ENCODE measurements at places on chromosomes 2 and 18. TPM values are rescaled to one million over a fixed set of nuclear protein-coding genes. Genes with fewer than 3 reads are reported as not detected.

- no peak overlapping the region for H3K4me3 ChIP-seq
- no peaks in the 10 kb centered on the region for H3K27me3 ChIP-seq
- H3K36me3 ChIP-seq: no peaks in the 10 kb centered on the region
- DNase-seq: no peak
- no peaks in the 10 kb centered on the region for H3K4me1 ChIP-seq
- no peak overlapping the region for H3K27ac ChIP-seq
Observed at GRCh38 chr2:52431352-52431760, 1336.2 kb upstream of the CHAC2 start.

The WDFY1 gene
- total RNA-seq: 177 TPM

The IL36RN gene
- not detected for total RNA-seq

DNA sequence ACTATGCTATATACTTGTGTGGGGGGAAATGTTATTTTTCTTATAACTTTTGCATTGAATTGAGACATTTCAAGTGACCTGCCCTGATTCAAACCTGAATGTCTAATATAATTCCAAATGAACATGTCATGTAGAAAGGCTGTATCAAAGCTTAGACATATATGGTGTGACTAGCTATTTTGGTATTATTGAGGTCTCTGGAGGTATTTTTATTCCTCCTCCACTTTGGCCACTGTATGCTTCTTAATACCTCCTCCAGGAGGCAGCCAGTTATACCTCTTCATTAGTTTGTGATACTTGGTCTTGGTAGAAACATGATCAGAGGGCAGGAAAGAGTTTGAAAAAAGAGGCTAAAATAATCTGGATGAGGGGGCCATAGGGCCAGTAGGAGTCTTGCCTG, 217.1 kb downstream of the TCF4 start:
- no peaks in the 10 kb centered on the region for H3K27me3 ChIP-seq
- DNase-seq: no peak
- H3K36me3 ChIP-seq: no peaks in the 10 kb centered on the region
- H3K27ac ChIP-seq: no peak overlapping the region

- no peaks in the 10 kb centered on the region for H3K4me1 ChIP-seq
- H3K27ac ChIP-seq: no peak overlapping the region
- no peaks in the 10 kb centered on the region for H3K27me3 ChIP-seq
- no peak overlapping the region for H3K4me3 ChIP-seq
- H3K36me3 ChIP-seq: no peaks in the 10 kb centered on the region
- DNase-seq: no peak
Observed at GRCh38 chr2:181183878-181184542, 203.6 kb downstream of the UBE2E3 start.

The DNAH6 gene
- total RNA-seq: 2.6 TPM

The CROCC2 gene
- total RNA-seq: not detected

Data from neural progenitor cell (in vitro differentiated cells).